ENCODE measurements at places on chromosomes 4 and X. TPM values are rescaled to one million over a fixed set of nuclear protein-coding genes. Genes with fewer than 3 reads are reported as not detected.
A peak's percentile ranks its signal among the peaks of the same experiment; 100 is the strongest.

Gene DCLK2
- 0.35 TPM for total RNA-seq

Gene PPBP
- total RNA-seq = 24.7 TPM

Gene HTR2C
- total RNA-seq = not detected

Gene TNMD
- not detected for total RNA-seq

Gene FAM184B
- not detected for total RNA-seq

Gene SRPK3
- total RNA-seq = not detected

Gene PRDM8
- 14.1 TPM for total RNA-seq

Gene LINC00632
- 1.6 TPM for total RNA-seq

DNA sequence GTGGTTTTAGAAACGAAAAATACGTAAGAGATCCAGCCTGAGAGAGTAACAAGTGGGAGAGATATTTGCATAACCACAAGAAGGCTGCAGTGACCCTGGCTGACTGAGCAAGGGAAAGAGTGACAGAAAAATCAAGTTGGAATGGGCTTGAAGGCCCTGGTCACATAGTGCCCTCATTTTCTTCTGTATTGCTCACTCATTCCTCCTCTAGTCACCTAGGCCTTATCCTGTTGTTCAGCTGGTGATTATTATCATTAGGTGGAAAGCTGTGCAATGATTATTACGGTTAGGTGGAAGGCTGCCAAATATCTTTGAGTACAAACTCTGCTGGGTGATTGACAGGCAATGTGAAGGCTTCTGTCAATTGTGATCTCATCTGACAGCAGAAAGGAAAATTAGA is 2384.1 kb downstream of the PCDH7 start:
- H3K36me3 ChIP-seq = no peaks in the 10 kb centered on the region
- no peak overlapping the region for H3K27ac ChIP-seq
- H3K27me3 ChIP-seq = no peaks in the 10 kb centered on the region
- H3K4me1 ChIP-seq = no peaks in the 10 kb centered on the region
- H3K4me3 ChIP-seq = no peak overlapping the region
- DNase-seq = no peak

- no peak overlapping the region for H3K4me3 ChIP-seq
- peak overlapping the region; percentile 38 for H3K27ac ChIP-seq
- no peaks in the 10 kb centered on the region for H3K4me1 ChIP-seq
- H3K27me3 ChIP-seq = no peaks in the 10 kb centered on the region
- no peaks in the 10 kb centered on the region for H3K36me3 ChIP-seq
These were observed 3.4 kb upstream of the GK start for GRCh38 chrX:30649859-30650258.

- H3K27ac ChIP-seq = no peak overlapping the region
- H3K4me1 ChIP-seq = no peaks in the 10 kb centered on the region
- H3K27me3 ChIP-seq = no peaks in the 10 kb centered on the region
- H3K36me3 ChIP-seq = no peaks in the 10 kb centered on the region
These were observed 204.2 kb upstream of the PDE5A start for GRCh38 chr4:119832776-119833175.

- no peaks in the 10 kb centered on the region for H3K4me1 ChIP-seq
- no peak overlapping the region for H3K4me3 ChIP-seq
These were observed 101.8 kb upstream of the CXorf51B start for GRCh38 chrX:146707781-146708180.

- H3K4me1 ChIP-seq = no peaks in the 10 kb centered on the region
- H3K36me3 ChIP-seq = no peaks in the 10 kb centered on the region
- H3K27me3 ChIP-seq = no peaks in the 10 kb centered on the region
- no peak overlapping the region for H3K4me3 ChIP-seq
- DNase-seq = no peak
These were observed 230.9 kb upstream of the TEX13A start for GRCh38 chrX:105451401-105451800.

- H3K4me3 ChIP-seq = no peak overlapping the region
- no peak overlapping the region for H3K27ac ChIP-seq
- no peak for DNase-seq
- no peaks in the 10 kb centered on the region for H3K27me3 ChIP-seq
- H3K4me1 ChIP-seq = no peaks in the 10 kb centered on the region
- peaks cover 13% of the 10 kb centered on the region for H3K36me3 ChIP-seq
These were observed 35.6 kb downstream of the MAP7D3 start for GRCh38 chrX:136215559-136215958.

GRCh38 chrX:25015486-25016360 is at the start of gene ARX:
Gene ARX (minus strand): TSS chrX:25015965. CDS start chrX:25015737, 228 bp downstream.
- no peaks in the 10 kb centered on the region for H3K36me3 ChIP-seq
- H3K4me3 ChIP-seq = no peak within 1 kb of the TSS
- no peak within 1 kb of the TSS for H3K27ac ChIP-seq
- H3K4me1 ChIP-seq = peaks cover 48% of the 10 kb centered on the region

GRCh38 chrX:104922206-104922621 is 298.3 kb downstream of the TEX13A start:
- H3K4me1 ChIP-seq = no peaks in the 10 kb centered on the region
- H3K4me3 ChIP-seq = no peak overlapping the region
- DNase-seq = peak; percentile 36
- H3K36me3 ChIP-seq = no peaks in the 10 kb centered on the region
- no peak overlapping the region for H3K27ac ChIP-seq

GRCh38 chrX:1393871-1394615 is 2.1 kb upstream of the SLC25A6 start:
- H3K4me1 ChIP-seq = peaks cover 37% of the 10 kb centered on the region
- no peaks in the 10 kb centered on the region for H3K27me3 ChIP-seq
- no peak for DNase-seq
- peaks cover 22% of the 10 kb centered on the region for H3K36me3 ChIP-seq
- H3K27ac ChIP-seq = no peak overlapping the region
- no peak overlapping the region for H3K4me3 ChIP-seq
